ENCODE measurements at places on chromosomes 7 and 10.
A peak's percentile ranks its signal among the peaks of the same experiment; 100 is the strongest.

GRCh38 chr7:104264285-104264684, 56.5 kb upstream of the ORC5 start:
- DNase-seq = no peak

DNA sequence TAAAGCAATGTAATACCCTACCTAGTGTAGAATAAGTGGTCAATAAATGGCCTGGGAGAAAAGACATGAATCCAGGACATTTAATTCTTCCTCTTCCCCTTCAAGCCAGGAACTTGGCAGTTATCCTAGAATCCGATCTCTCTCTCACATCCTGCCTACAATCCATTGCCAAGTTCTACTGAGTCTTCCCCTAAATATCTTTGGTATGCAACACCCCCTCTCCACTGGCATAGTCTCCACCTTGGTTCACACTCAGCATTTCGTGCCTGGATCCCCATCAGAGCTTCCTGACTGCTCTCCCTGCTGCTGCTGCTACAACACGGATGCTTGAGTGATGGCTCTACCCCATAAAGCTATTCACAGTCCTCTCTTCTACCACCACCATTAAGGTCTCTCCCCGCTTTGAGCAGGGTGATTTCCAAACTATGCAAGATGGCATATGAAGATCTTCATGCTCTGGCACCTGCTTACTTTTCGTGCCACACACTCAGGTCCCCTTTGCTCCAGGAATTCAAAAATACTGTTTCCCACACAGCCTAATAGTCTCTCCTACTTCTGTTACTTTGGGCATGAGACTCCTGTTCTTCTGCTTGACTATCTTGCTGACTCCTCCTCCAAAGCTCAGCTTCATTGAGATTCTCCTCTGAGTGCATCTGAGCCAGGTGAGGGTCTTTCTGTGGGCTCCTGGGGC, 4.8 kb downstream of the ANK3 start:
- no peak for DNase-seq

DNA sequence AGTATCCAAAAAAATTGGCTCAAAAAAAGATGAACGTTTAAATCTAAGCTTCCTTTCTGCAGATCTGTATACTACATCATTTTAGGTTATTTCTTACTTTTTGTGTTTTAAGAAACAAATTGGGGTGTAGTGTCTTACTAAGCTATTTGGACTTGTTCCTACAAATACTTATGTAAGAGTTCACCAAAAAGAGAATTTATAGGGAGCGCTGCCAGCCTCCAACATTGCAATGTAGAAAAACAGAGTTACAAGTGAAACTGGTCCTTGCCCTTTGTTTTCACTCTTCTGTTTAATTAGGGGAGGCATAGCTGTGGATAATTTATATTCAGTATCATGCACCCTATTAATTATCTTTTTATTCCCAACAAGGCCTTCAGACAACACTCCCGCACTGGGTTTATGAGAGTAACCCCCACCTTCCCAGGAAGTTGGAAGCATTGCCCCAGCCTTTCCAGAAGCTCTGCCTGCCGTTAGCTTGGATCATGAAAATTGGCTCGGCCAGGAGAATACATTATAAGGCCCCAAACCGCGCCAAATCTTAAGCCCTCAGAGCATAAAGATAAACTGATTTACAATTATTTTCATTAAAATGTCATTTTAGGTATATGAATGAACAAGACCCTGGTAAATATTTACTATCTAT, 261.8 kb upstream of the KLF6 start:
- DNase-seq = no peak

GRCh38 chr10:58836991-58837575, 324.4 kb downstream of the BICC1 start:
- no peak for DNase-seq

DNA sequence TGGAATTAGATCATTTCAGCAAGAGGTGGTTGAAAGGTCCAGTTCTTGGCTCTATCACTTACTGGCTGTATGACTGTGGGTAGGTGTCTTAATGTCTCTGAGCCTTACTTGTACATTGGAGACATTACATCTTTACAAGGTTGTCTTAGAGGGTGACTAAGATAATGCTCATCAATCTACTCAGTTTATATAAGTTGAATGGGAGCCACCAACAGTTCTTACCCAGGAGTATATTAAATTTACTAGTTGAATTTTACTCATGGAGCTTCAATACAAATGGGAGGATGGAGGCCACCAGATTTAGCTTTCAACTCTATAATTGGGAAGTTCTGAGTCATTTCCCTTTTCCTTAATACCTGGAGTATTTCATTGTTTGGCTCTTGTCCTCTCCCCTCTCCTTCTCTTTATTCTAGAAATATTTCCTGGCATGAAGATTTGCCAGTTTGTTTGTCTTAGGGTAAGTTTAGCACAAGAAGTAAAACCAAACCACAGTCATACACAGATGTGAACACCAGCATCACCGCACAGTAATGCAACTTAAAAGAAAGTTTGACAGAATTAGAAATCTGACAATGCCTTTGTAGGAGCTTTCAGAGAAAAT, 222.8 kb downstream of the LRMDA start:
- no peak for DNase-seq

DNA sequence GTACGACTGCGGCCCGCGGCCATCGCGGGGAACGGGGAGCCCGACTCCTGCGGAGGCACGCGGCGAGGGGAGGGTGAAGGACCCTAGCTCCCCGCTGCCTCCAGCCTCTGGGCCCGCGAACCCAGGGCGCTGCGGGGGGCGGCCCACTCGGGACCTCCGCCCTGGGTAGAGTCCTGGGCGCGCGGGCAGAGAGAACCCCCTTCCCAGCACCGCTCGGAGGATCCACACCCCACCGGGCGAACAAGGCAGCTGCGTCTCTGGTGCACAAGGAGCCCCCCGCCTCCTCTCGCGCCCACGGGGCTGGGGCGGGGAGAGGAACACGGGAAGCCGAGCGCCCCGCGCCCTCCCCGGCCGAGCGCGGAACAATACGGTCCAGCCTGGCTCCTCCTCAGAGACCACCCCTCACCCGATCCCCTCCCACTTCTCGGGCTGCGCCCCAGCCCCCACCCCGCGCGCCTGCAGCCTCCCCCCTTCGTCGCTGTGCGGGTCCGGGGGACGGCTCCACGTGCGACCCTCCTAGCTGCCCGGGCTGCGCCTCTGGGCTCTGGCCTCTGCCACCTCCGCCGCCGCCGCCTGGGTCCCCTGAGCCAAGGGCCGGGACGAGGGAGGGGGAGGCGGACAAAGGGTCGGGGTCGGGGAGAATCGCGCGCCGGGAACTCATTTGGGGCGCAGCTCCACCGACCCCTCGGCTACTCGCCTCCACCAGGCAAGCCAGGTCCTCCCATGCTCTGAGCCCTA, at the start of gene WDR86:
Gene WDR86, minus strand, starts transcription at position 372 of the 738 bp plus-strand sequence. CDS start 449 bp downstream, outside the sequence.
- peak; percentile 52 for DNase-seq

- DNase-seq = no peak
Observed at GRCh38 chr10:91893051-91893450, 16.2 kb downstream of the FGFBP3 start.

DNA sequence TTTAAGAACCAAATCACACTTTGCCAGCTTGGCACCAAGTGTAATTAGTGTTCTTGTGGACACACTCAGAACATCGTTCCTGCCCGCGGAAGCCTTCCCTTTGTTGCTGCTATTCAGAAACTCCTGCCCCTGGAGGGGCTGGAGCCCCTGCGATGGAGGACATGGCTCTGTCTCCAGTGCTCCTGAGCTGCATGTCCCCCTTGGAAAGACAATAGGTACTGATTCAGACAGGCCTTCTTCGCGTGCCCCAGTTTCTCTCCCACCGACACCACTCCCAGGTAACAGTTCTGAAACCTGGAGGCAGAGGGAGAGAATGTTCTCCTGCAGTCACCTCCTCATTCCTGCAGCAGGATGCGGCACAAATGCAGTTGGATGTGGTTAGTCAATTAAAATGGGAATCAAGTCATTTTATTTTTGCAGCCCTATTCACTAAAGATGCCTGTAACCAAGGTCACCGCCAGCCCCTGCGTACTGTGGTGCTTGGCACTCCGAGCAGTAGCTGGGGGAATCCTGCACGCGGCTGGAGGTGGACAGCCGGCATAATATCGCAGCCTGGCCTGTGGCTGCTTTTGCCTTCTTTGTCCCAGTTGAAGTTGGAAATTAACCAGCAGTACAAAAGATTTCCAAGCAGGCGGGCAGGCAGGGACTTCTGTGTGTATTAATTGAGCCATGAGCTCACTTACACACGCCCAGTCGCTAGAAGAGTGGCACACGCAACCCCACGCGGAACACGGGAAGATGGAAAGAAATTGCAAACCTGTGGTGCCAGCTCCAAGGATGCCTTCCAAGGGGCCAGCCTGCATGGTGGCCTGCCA, 205.7 kb downstream of the EBF3 start:
- DNase-seq = no peak

DNA sequence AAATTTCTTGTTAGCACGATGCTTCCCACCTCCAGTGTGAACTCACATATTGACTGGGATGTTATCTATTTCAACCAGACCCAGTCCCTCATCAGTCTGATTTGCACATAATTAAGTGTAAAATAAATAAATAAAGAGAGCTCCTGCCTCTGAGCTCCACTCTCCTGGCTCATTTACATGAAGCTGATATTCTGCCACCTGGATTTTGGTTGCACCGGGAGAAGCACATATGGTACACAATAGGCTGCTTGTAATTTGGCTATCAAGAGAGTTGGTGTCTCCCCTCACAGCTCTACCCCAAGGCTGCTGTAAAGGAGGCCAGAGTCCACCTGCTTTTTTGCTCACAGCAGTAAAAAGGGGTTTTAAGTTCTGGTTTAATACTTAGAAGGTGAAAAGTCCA, 610.5 kb downstream of the KCNMA1 start:
- DNase-seq = no peak

GRCh38 chr7:156529956-156530355, 110.6 kb upstream of the RNF32 start:
- DNase-seq = no peak

DNA sequence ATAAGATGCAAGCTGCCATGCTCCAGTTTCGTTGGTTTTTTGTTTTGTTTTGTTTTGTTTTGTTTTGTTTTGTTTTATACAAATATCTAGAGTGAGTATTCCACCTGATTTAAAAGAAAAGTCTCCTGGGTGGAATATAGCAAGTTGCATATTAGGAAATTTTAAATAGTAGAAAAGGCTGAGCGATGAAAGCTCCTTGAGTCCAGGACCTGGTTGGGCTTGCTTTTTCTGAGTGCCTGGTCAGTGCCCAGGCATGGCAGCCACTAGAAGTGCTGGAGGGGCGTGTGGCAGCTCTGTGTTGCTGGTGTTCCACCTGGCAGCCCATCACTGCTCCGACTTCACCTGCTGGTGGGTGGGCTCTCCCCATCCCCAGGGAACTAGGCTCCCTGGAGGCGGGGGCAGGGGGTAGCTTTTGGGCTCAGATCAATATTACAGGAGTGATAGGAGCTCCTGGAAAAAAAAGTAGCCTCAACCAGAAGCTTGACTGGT, 8.0 kb downstream of the COL17A1 start:
- DNase-seq = no peak

DNA sequence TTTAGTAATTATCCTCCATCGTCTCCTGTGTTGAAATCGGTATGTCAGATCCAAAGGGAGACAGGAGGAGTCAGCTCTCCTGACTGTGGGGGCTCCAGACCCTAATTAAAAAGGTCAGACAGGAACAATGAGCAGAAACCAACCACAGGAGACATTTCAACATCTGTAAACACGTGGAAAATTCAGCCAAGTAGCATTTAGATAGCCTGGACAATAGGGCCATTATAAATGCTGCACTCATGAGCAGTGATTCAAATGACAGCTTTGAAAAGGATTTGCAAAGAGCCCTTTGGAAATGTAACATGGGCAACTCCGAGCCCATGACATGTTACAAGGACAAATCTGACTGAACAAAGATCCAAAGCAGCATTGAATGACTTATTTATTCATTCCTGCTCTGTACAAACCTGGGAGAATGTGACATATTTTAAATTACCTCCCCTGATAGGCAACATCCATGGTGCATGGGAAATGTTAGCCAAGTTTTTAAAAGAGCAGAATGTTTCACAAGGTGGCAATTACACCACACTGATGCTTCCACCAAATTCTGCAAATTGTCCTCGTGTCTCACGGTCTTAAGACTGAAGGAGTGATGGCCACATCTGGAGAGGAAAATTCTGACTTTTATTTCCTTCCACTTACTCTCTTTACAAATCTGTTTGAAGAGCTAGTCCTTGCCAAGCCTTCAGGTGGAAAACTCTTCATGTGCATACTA, 113.3 kb upstream of the KMT2E start:
- DNase-seq = no peak

- DNase-seq = no peak
Observed at GRCh38 chr10:48926764-48927540, 12.7 kb downstream of the LRRC18 start.

DNA sequence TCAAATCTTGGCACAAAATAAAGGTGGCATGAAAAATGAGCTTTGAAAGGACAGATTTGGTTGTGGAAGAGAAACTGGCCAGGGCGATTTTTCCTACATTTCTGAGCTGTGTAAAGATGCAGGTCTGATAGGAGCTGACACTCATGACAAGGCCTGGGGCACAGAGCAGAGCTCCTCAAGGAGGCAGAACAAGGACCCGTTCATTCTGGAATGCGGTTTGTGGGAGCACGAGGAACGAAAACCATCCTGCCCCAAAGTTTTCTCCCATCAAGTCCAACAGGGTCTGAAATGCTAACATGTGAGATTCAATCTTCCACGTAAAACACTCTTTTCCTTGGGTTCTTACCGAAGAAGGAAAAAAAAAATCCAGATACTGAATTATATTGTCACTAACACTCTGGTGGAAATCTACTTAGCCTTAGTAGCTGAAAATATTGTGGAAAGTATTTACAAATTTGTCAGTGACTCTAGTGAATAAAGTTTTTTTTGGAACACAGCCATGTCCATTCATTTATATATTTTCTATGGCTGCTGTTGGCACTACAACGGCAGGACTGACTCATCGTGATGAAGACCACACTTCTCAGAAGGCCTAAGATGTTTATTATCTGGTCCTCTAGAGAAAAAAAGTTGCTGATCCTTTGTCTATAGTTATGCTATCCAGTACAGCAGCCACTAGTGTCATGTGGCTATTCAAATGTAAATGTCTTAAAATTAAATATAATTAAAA, 215.7 kb downstream of the BAMBI start:
- no peak for DNase-seq

GRCh38 chr10:118692872-118693271, 61.9 kb downstream of the CACUL1 start:
- no peak for DNase-seq

- DNase-seq = no peak
Observed at GRCh38 chr7:150958597-150958996, 19.5 kb downstream of the KCNH2 start.

- DNase-seq = peak; percentile 24
Observed at GRCh38 chr7:37284805-37285231, 163.8 kb downstream of the ELMO1 start.

- DNase-seq = no peak
Observed at GRCh38 chr10:31034098-31034909, 2.6 kb upstream of the ZNF438 start.
